ENCODE measurements at places on chromosomes 2 and 18.

DNA sequence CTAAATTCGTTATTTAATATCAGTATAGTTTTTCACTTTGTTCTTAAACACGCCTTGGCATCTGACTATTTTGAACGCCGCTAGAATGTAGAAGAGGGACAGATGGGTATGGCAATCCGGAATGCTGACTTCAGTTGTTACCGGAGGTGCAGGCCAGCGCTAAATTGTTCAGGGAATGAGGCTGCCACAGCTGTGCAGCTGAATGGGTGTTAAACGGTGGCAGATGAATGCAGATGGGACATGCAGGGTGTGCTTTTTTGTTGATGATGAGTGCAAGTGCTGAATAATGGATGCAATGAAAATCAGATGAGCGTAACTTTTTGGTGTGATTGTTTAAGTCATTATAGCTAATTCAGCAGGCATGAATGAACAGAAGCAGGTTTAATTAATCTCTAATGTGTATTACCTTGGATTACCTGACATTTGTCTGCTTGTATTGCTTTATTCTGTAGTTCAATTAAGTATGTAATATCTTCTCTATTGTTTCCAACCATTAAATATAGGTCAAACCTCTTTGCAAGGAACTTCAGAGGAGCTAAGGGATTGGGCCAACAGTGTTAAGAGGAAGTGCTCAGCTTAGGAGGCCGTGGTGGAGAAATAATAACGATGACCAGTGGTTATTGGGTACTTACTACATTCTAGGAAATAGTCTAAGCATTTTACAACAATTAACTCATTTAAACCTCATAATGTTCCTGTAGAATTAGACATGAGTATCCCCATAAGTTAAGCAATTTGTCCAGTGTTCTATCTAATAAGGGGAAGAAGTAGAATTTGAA is 11.9 kb upstream of the CREG2 start:
- no peak for DNase-seq
- no peak overlapping the region for H3K4me3 ChIP-seq
- no peaks in the 10 kb centered on the region for H3K4me1 ChIP-seq
- H3K27me3 ChIP-seq = no peaks in the 10 kb centered on the region
- H3K36me3 ChIP-seq = no peaks in the 10 kb centered on the region
- H3K27ac ChIP-seq = no peak overlapping the region

- H3K36me3 ChIP-seq = no peaks in the 10 kb centered on the region
- no peaks in the 10 kb centered on the region for H3K4me1 ChIP-seq
- H3K27me3 ChIP-seq = no peaks in the 10 kb centered on the region
- no peak for DNase-seq
These were observed 54.5 kb downstream of the SKA1 start for GRCh38 chr18:50429207-50429948.

GRCh38 chr2:135651717-135652116 is 89.9 kb upstream of the UBXN4 start:
- DNase-seq = no peak
- peaks cover 16% of the 10 kb centered on the region for H3K36me3 ChIP-seq
- H3K27ac ChIP-seq = no peak overlapping the region
- H3K27me3 ChIP-seq = no peaks in the 10 kb centered on the region

DNA sequence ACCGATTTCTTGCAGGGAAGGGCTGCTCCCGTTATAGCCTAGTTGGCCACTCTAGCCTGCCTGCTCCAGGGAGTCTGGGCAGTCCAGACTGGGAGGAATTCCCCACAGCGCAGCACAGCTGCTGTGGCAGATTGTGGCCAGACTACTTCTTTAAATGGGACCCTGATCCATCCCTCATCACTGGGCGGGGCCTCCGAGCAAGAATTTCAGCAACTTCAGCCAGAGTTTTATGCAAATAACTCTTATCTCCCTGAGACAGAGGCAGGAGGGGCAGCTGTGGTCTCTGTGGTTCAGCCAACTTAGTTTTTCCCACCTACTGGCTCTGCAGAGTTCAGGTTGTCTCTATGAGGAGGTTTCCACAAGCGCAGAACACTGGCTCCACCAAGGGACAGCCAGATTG is 1583.2 kb downstream of the SUCLG1 start:
- no peak for DNase-seq
- H3K4me3 ChIP-seq = no peak overlapping the region
- H3K4me1 ChIP-seq = no peaks in the 10 kb centered on the region
- no peak overlapping the region for H3K27ac ChIP-seq
- no peaks in the 10 kb centered on the region for H3K27me3 ChIP-seq
- no peaks in the 10 kb centered on the region for H3K36me3 ChIP-seq

GRCh38 chr2:61853086-61853846 is 594 bp downstream of the FAM161A start:
- no peaks in the 10 kb centered on the region for H3K27me3 ChIP-seq
- peak overlapping the region; percentile 93 for H3K4me3 ChIP-seq
- no peak for DNase-seq

GRCh38 chr2:74063486-74063885 is 78.8 kb downstream of the TET3 start:
- no peak overlapping the region for H3K4me3 ChIP-seq
- H3K36me3 ChIP-seq = no peaks in the 10 kb centered on the region
- no peaks in the 10 kb centered on the region for H3K4me1 ChIP-seq
- no peak for DNase-seq

GRCh38 chr2:143058851-143059250 is 70.4 kb upstream of the ARHGAP15 start:
- no peaks in the 10 kb centered on the region for H3K36me3 ChIP-seq
- H3K27ac ChIP-seq = no peak overlapping the region
- no peaks in the 10 kb centered on the region for H3K4me1 ChIP-seq
- H3K27me3 ChIP-seq = peaks cover 4% of the 10 kb centered on the region
- H3K4me3 ChIP-seq = no peak overlapping the region

GRCh38 chr2:181258720-181259119 is 198.5 kb upstream of the ITGA4 start:
- DNase-seq = no peak
- no peaks in the 10 kb centered on the region for H3K36me3 ChIP-seq
- no peak overlapping the region for H3K4me3 ChIP-seq
- no peaks in the 10 kb centered on the region for H3K4me1 ChIP-seq
- H3K27me3 ChIP-seq = no peaks in the 10 kb centered on the region
- no peak overlapping the region for H3K27ac ChIP-seq

GRCh38 chr2:157055660-157056199 is 201.8 kb upstream of the GALNT5 start:
- no peaks in the 10 kb centered on the region for H3K27me3 ChIP-seq
- H3K36me3 ChIP-seq = no peaks in the 10 kb centered on the region
- H3K4me1 ChIP-seq = no peaks in the 10 kb centered on the region

- H3K36me3 ChIP-seq = peaks cover 14% of the 10 kb centered on the region
- H3K27me3 ChIP-seq = no peaks in the 10 kb centered on the region
- no peak for DNase-seq
- no peak overlapping the region for H3K4me3 ChIP-seq
- no peak overlapping the region for H3K27ac ChIP-seq
- H3K4me1 ChIP-seq = no peaks in the 10 kb centered on the region
These were observed 61.4 kb downstream of the SOS1 start for GRCh38 chr2:39059366-39059952.

- H3K4me3 ChIP-seq = no peak overlapping the region
- H3K4me1 ChIP-seq = no peaks in the 10 kb centered on the region
- no peak for DNase-seq
- H3K27me3 ChIP-seq = no peaks in the 10 kb centered on the region
- no peaks in the 10 kb centered on the region for H3K36me3 ChIP-seq
These were observed 37.8 kb upstream of the IKZF2 start for GRCh38 chr2:213189001-213189899.

- no peak for DNase-seq
- no peaks in the 10 kb centered on the region for H3K36me3 ChIP-seq
- no peaks in the 10 kb centered on the region for H3K4me1 ChIP-seq
- no peak overlapping the region for H3K27ac ChIP-seq
- H3K27me3 ChIP-seq = peaks cover 7% of the 10 kb centered on the region
These were observed 225.3 kb upstream of the AGAP1 start for GRCh38 chr2:235268535-235268934.

DNA sequence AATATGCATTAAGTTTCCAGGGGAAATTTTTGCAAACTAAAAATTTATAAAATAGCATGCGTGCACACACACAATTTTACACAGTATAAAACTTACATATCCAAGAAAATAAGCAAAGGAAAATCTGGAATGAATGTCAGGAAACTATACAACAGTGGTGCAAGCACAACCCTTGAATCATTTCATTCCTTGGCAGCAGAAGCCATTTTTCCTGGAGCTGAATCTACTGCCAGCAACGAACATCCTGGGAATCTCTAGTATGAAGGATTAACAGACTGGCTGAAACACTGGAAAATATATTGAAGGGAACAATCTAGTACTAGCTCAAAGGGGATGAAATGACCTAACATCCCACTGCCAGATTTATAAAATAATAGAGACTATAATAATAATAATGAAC is 235.3 kb downstream of the DYM start:
- no peak overlapping the region for H3K4me3 ChIP-seq
- DNase-seq = no peak
- H3K4me1 ChIP-seq = peaks cover 4% of the 10 kb centered on the region
- no peak overlapping the region for H3K27ac ChIP-seq
- no peaks in the 10 kb centered on the region for H3K36me3 ChIP-seq
- H3K27me3 ChIP-seq = no peaks in the 10 kb centered on the region

DNA sequence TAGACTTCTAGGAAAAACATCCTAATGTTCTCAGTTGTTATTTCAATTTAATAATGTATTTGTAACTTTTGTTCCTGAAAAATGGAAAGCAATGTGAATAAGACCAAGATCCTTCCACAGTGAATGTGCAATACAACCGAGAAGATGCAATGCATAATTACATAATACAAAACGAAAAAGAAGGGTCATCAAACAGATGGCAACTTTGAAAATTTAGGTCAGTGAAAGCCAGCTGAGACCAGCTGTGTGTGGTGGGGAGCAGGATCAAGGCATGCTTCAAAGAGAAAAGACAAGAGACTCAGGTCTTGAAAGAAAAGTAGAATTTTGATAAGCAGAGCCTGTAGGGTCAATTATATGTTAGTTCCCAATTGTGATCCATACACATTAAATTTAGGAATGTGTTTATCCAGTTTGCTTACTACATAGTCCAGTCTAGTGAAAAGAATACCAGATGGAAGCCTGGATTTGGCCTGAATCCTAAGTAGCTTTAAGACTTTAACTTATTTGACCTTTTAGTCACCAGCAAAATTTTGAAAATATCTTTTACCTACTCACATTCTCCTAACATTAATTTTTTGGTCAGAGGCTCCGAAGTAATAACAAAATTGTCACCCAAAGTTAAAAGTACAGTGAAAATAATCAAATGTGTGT is 93.7 kb downstream of the COBLL1 start:
- no peak for DNase-seq
- H3K4me3 ChIP-seq = no peak overlapping the region
- H3K36me3 ChIP-seq = no peaks in the 10 kb centered on the region
- H3K27ac ChIP-seq = no peak overlapping the region
- H3K27me3 ChIP-seq = no peaks in the 10 kb centered on the region

- peaks cover 3% of the 10 kb centered on the region for H3K27me3 ChIP-seq
- H3K4me1 ChIP-seq = no peaks in the 10 kb centered on the region
- no peaks in the 10 kb centered on the region for H3K36me3 ChIP-seq
- DNase-seq = no peak
- H3K27ac ChIP-seq = no peak overlapping the region
- no peak overlapping the region for H3K4me3 ChIP-seq
These were observed 13.2 kb upstream of the FHOD3 start for GRCh38 chr18:36284268-36284667.

DNA sequence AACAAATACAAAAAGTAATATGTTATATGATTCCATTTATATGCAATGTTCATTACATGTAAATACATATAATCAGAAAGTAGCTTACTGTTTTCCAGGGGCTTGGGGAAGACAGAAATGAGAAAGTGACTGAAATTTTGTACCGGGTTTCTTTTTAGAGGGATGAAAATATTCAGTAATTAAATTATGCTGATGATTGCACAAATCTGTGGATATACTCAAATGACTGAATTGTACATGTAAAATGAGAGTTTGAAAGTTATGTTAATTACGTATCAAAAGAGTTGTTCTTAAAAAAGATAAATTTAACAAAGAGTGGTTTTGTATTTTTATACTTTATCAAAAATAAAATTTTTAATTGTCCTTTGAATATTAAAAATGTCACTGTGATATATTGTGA is 856.3 kb downstream of the DSC3 start:
- H3K4me1 ChIP-seq = no peaks in the 10 kb centered on the region
- no peaks in the 10 kb centered on the region for H3K36me3 ChIP-seq
- no peak overlapping the region for H3K27ac ChIP-seq
- no peak overlapping the region for H3K4me3 ChIP-seq
- no peak for DNase-seq

DNA sequence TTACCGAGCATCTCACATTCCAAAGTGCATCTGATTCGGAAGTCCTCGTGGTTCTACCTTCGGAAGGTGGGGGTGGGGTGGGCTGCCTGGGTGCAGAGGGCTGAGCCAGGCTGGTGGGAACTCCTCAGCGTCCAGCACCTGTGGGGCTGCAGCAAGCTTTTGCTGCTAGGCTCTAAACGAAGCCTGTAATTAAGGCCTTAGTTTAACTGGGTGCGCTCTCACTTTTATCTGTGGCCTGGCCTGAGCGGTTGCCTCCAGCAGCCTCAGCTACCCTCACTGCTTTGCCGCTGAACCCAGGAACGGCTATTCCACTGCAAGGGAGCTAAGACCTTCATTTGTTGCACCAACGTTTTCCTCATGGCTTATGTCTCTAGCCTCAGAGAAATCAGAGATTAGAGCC is 48.4 kb downstream of the TMEM17 start:
- H3K36me3 ChIP-seq = no peaks in the 10 kb centered on the region
- no peak overlapping the region for H3K27ac ChIP-seq
- peaks cover 10% of the 10 kb centered on the region for H3K4me1 ChIP-seq
- H3K4me3 ChIP-seq = no peak overlapping the region
- no peak for DNase-seq
- peaks cover 5% of the 10 kb centered on the region for H3K27me3 ChIP-seq

GRCh38 chr2:33107690-33108482 is 161.1 kb downstream of the LTBP1 start:
- H3K4me3 ChIP-seq = no peak overlapping the region
- no peaks in the 10 kb centered on the region for H3K36me3 ChIP-seq
- H3K27me3 ChIP-seq = no peaks in the 10 kb centered on the region
- no peaks in the 10 kb centered on the region for H3K4me1 ChIP-seq

DNA sequence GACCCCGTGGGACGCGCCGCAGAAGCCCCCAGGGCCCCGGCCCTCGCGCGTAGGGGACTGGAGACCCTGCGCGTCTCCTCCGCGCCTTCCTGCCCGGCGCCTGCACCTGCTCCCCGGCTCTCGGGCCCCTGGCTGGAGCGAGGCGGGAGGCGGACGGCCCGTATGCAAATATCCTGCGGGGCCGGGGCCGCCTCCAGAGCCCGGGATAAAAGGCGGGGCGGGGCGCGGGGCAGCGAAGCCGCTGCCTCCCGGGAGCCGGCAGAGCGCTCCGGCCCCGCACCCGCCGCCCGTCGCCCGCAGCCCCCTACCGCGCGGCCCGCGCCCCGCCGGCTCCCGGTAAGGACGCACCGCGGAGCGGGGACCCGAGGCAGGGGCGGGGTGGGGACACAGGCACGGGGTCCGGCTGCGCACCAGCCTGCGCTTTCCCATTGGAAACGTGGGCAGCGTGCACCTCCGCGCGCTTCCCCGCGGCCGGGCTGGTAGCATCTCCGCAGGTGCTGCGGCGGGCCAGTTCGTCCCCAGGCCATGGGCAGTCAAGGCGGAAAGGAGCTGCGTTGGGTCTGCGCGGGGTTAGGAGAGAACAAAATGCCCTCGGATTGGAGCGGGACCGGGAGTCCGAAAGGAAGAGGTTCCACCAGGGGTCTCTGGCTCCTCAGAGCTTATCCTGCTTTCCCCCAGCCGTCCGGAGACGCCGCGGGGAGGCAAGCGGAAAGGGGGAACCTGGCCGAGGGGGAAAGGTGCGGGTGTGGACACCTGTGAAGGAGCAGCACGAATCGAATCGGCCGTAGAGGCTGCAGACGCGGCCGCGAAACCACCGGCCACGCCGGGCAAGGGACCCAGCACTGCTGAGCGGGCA is at the start of gene ATP6V1C2:
Gene ATP6V1C2, plus strand, starts transcription at position 235 of the 856 bp plus-strand sequence. CDS start 1,220 bp downstream, outside the sequence.
- peaks cover 18% of the 10 kb centered on the region for H3K27me3 ChIP-seq
- H3K36me3 ChIP-seq = no peaks in the 10 kb centered on the region
- DNase-seq = no peak
- H3K4me3 ChIP-seq = peak within 1 kb of the TSS; percentile 39
- peaks cover 4% of the 10 kb centered on the region for H3K4me1 ChIP-seq
